ENCODE measurements at places on chromosomes 11 and 22.

GRCh38 chr11:34536056-34536455 lies 22.5 kb upstream of the ELF5 start:
- DNase-seq: no peak

GRCh38 chr11:76600124-76600655 lies 70.4 kb downstream of the LRRC32 start:
- DNase-seq: no peak

DNA sequence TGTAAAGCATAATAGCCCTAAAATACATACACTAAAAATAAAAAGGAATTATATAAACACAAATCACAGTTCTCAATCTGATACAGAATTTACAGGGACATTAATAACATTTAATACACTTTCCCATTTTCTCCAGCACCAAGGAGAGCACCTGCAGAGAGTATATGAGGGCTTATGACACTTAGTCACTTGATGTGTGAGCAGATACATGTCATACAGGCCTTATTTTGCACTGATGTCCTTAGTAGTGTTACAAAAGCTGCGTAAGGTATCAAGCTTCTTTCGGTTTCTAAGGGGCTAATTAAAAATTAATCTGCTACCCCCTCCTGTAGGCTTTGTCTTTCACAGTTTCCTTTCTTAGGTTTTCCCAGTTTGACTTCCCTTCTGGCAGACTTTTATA lies 61.3 kb downstream of the TRIM44 start:
- DNase-seq: no peak

GRCh38 chr11:95081412-95081811 lies 8.2 kb upstream of the ENDOD1 start:
- DNase-seq: no peak

- DNase-seq: no peak
These were observed 108.7 kb downstream of the CTTN start for GRCh38 chr11:70506986-70507385.

GRCh38 chr11:119520966-119521365 lies 98.0 kb upstream of the THY1 start:
- DNase-seq: no peak

All from NCI-H2171 (cell line).